Right cardiac atrium (tissue), 5 donors: ENCODE measurements at places on chromosomes 4 and X.

- no peak for DNase-seq
Measured at GRCh38 chr4:883377-884095, 48.6 kb downstream of the GAK start.

DNA sequence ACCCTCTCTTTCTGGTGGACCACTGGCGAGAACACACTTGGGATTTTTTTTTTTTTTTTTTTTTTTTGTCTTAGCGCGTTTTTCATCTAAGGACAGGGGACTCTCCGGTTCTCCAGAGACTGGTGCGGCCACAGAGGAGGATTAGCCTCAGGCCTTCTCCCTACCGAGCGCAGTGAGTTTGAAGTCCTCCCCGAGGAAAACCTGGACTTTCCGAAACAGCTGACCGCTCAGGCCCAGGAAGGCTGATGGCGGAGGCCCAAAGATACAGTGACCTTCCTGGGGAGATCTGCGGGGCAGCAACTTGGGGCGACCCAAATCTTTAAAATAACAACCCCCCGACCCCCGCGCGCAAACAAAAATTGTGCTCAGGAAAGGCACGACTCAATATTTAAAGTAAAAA, 9.2 kb downstream of the NKX3-2 start:
- DNase-seq = no peak

DNA sequence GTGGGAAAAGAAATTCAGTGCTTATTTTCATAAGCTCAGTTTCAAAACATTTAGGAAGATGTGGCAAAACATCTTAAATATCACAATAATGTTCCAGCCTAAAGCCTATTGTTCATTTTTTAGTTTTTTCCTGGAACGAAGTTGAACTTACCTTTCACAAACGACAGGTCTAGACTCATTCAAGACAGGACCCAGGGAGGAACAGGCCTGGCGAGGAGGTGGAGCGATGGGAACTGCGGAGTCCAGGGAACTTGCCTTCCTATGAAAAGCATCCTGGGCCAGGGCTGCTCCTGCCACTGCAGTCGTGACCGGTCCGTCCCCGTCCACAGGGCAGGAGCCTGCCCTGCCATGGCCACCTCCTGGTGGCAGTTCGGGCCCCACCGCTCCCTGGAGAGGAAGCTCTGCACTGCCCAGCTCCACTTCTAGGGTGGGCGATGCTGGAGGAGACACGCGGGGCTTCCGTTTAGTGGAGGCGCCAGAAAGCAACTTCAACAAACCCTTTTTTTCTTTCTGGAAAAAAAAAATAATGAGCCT, 96.7 kb upstream of the CBR4 start:
- DNase-seq = no peak

GRCh38 chrX:48999030-48999429, 3.0 kb downstream of the GRIPAP1 start:
- DNase-seq = no peak

GRCh38 chr4:151573474-151573873, 164.5 kb downstream of the FHIP1A start:
- no peak for DNase-seq

DNA sequence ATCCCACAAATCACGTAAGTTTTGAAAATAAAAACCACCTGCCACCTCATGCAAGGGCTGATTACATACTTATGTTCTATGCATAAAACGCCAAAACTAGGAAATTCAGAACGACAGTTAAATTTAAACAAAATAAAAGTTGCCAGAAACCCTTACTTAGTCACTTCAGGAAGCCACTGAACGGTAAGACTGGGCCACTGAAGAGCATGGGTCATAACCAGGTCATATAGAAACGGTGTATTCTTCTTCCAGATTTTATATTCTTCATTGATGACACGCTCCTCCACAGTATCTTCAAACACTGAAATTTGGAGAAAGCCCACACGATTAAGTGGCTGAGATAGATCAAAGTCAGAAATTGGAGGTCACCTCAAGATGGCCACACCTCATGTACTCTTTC, 1.2 kb downstream of the RBBP7 start:
- no peak for DNase-seq

DNA sequence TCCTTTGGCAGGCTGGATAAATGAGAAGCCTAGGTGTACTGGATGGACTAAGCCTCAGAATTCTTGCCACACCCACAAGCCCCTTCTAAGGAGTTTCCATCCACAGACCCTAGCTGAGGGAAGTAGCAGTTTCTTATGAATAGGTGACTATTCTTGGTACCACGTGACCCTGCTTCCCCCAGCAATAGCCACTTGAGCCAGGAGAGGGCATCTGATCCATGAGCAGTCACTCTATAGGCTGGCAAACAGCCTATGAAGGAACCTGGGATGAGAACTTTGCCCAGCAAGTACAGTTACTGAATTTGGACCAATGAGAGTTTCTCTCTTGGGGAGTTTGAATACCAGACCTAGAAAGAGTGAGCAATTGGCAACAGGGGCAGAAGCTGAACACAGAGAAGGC, 84.0 kb downstream of the RTL9 start:
- no peak for DNase-seq

DNA sequence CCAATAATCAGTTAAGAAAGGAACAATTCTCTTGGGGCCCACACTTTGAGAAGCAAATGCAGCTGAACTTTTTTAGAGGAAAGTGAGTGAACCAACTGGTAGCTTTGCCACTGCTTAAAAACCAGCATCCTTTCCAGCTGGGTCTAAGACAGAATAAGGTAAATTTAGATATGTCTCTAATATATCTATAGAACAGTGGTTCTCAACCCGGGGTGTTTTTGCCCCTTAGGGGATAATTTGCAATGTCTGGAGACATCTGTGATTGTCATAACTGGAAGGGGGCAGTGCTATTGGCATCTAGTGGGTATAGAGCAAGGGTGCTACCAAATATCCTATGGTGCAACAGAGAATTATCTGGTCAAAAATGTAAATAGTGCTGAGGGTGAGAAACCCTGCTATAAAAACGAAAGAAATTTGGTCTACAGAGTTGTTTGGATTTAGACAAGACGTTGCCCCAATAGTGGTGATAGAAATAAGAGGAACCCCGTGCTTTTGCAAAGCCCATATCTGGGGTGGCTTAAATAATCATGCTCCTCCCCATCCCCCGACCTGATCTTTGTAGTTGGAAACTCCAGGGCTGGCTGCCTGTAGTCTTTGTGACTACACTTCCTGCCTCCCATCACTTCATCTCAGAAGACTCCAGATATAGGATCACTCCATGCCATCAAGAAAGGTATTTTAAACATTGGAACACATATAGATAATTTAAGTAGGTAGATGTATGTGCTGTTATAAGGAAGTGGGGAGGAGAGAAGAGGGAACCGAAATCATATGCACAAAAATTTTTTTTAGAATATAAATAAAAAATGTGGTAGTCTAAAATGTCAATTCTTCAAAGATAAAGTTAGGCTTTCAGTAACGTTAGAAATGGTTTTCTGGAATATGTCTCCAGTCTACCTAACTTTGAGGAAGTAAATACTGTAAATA, at the start of gene TLR7:
TLR7 (plus strand) TSS at position 622 of the 927 bp plus-strand sequence. CDS start 507 bp downstream, outside the sequence.
- DNase-seq = no peak

GRCh38 chr4:152102436-152103000, 341.7 kb upstream of the GATB start:
- DNase-seq = no peak

GRCh38 chr4:36477861-36478260, 196.4 kb downstream of the DTHD1 start:
- no peak for DNase-seq

DNA sequence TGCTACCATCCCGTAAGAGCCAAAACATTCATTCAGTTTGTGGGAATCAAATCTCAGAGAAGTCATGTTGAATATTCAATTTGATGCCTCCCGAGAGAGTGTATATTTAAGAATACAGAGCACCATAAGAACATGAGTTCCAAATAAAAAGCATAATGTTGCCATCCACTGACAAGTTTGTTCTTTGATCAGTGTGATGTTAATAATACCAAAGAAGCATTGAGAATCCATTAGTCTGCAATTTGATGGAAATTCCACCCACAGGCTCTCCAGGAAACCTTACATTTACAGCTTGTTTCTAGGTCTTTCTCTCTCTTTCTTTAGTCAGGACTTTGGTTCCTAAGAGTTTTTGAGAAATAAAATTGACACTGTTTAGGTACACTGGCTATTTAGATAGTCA, 200.6 kb upstream of the SFRP2 start:
- no peak for DNase-seq

DNA sequence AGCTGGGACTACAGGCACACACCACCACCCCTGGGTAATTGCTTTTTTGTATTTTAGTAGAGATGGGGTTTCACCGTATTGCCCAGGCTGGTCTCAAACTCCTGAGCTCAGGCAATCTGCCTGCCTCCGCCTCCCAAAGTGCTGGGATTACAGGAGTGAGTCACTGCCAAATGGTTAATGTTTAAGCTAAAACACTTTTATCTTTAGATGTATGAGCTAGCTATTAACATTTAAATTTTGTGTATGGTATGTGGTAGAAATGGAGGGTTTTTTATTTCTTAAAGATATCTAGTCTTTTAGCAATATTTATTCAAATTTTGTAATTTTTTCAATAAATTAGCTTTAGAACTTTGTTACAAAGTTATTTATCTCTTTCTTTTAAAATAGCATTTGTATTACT, 1659.8 kb upstream of the ADGRL3 start:
- DNase-seq = no peak

DNA sequence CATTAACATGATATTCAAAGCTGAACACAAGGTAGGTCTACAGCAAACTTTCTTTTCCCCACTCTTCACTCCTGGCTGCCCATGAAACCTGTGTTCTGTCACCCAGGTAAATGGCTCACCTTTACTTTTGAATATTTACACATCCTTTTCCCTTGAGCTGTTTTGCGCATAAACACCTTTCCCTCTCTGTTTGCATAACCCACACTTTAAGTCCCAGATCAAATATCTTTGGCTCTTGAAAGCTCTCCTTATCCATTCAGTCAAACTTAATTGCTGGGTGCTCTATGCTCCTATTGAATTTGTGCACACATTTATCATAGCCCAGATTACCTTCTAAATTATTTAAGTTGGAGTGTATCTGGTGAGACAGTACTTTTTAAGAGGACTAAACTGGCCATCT, 51.7 kb upstream of the ATP8A1 start:
- no peak for DNase-seq

GRCh38 chrX:130108647-130109428, 1.5 kb downstream of the ELF4 start:
- DNase-seq = peak; percentile 70
